ENCODE measurements at places on chromosomes 13 and 19.
A peak's percentile ranks its signal among the peaks of the same experiment; 100 is the strongest.

DNA sequence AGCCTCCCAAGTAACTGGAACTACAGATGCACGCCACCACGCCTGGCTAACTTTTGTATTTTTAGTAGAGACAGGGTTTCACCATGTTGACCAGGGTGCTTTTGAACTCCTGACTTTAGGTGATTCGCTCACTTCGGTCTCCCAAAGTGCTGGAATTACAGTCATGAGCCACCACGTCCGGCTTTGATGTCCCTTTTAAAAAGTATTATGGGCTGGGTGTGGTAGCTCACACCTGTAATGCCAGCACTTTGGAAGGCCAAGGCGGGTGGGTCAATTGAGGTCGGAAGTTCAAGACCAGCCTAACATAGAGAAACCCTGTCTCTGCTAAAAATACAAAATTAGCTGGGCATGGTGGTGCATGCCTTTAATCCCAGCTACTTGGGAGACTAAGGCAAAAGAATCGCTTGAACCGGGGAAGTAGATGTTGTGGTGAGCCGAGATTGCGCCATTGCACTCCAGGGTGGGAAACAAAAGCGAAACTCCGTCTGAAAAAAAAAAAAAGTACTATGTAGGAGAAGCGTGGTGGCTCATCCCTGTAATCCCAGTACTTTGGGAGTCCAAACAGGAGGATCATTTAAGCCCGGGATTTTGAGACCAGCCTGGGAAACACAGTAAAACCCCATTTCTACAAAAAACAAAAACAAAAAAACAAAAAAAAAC is 22.8 kb upstream of the ERVV-1 start:
- peak; percentile 6 for DNase-seq

- DNase-seq, result peak; percentile 100
These were observed 720 bp upstream of the HNRNPL start for GRCh38 chr19:38850436-38850975.

DNA sequence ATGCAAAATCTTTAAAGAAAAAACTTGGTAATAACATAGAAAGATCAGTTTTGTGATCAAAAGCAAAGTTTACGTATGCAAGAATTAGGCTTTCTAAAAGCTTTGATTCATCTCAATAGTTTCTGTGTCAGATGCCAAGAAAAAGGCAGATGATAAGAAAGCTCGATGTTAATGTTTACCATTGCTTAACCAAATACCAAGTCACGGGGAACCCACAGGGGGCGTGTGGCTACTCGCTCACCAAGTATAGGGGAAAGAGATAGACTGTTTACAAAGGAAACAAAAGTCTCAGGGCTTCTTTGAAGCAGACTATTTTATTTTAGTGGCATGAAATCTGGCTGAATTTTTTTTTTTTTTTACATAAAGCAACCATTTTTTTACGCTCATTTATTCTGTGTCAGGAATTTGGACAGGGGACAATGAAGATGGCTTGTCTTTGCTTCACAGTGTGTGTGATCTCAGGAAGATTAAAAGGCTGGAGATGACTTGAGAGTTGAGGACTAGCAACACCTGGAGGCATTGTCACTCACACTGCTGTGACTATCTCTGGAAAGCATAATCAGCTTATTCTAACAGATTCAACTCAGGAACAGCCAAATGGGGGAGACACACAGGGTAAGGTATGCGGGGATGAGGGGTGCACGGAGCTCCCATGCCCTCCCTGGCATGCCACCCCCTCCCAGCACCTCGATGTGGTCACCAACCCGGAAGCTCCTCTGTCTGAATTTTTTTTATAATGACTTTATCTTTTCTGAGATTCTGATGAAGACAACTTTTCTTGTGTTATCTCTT is 24.9 kb downstream of the RCBTB1 start:
- no peak for DNase-seq

GRCh38 chr19:28213470-28214082 is 999.4 kb downstream of the UQCRFS1 start:
- DNase-seq, result peak; percentile 42

DNA sequence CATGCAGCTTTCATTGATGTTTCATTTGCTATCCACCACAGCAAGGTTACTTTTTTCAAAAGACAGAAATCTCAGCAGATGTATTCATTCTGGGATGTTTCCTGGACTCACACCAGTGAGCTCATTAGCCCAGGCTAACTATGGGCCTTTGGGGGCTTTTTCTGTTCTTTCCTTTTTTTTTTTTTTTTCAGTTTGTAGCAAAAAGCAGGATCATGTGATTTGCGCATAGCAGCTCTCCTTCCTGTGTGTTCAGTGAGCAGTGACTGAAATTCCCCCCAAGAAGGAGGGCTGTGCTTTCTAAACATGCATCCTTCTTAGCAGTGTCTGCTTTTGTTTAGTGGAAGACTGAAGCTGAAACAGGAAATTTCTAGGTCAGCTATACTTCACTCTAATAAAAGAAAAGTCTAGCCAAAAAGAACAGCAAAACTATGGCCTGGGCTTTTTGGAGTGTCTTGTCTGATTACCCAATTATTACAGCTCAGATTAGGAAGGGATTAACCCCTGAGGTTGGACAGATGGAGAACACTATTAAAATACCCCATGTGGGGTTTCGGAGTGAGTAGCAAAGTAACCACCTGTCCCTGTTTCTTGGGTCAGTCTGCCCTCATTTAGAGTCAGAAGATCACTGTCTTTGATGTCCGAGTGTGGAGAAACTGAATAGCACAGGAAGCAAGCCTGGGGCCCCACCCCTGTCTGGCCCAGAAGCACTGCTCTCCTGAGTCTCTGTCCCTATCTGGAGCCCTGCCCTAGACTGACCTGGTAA is 8.9 kb upstream of the AMER2 start:
- DNase-seq, result no peak

GRCh38 chr13:113557013-113557412 is 27.5 kb upstream of the TFDP1 start:
- no peak for DNase-seq
